ENCODE measurements at places on chromosomes 4 and X. TPM values are rescaled to one million over a fixed set of nuclear protein-coding genes. Genes with fewer than 3 reads are reported as not detected.

DNA sequence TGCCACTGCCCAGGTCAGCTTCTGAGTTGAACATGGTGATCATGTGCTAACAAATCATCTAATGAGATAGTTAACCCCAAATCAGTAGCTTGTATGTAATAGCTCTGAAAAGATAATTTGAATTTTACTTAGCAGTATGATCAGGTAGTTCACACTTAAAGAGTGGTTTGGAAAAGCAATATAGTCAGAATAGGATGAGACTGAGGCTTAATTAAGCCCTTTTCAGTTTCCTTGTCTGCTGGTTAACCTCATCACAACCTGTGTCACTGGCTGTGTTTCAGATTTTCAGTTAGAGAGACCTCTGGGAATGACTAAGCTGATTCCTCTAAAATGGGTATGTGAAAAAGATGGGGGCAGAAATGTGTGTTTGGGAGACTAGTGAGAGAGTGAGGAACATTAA lies 38.1 kb downstream of the GPR174 start:
- H3K27me3 ChIP-seq, result no peaks in the 10 kb centered on the region
- no peak overlapping the region for H3K4me3 ChIP-seq
- DNase-seq, result no peak
- H3K27ac ChIP-seq, result no peak overlapping the region
- no peaks in the 10 kb centered on the region for H3K4me1 ChIP-seq
- H3K36me3 ChIP-seq, result no peaks in the 10 kb centered on the region

GRCh38 chr4:104408878-104409277 lies 85.8 kb downstream of the CXXC4 start:
- no peaks in the 10 kb centered on the region for H3K27me3 ChIP-seq
- no peaks in the 10 kb centered on the region for H3K36me3 ChIP-seq
- no peak for DNase-seq

DNA sequence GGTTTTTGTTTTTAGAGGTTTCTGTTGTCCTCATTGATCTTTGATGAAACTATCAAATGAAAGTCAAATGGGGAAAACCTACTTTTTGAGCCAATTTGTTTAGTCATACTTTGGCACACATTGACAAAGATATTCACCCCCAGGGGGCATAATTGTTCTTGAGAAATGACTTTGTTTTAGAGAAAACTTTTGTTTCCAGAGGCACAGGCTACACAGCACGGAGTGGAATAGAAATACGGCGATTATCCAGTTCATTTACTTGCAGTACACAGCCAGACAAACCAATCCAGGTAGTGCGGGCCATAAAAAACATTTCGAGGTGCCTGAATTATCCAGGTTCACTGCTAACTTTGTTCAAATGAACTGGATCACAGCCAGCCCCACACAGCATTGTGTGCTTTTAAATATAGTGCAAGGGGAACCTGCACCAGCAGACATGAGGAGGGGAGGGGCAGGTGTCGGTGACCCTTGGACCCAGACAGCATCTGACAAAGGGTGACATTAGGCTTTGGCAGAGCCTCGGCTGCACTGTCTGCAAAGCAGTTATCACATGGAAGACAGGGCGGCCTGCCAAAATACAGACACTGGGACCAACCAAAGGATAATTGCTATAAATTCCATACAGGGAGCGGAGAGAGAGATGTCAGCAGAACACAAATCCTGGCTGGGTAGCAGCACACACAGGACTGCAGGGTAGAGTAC lies 179.6 kb upstream of the NOCT start:
- no peaks in the 10 kb centered on the region for H3K4me1 ChIP-seq
- peak; percentile 15 for DNase-seq
- H3K27me3 ChIP-seq, result no peaks in the 10 kb centered on the region
- H3K4me3 ChIP-seq, result no peak overlapping the region

GRCh38 chr4:187993827-187994226 lies 1.7 kb upstream of the ZFP42 start:
- H3K36me3 ChIP-seq, result no peaks in the 10 kb centered on the region
- no peaks in the 10 kb centered on the region for H3K4me1 ChIP-seq
- no peak overlapping the region for H3K27ac ChIP-seq

- peaks cover 5% of the 10 kb centered on the region for H3K36me3 ChIP-seq
- H3K27ac ChIP-seq, result no peak overlapping the region
- no peak for DNase-seq
- H3K4me3 ChIP-seq, result no peak overlapping the region
Observed at GRCh38 chr4:39758176-39758575, 60.2 kb downstream of the UBE2K start.

- no peak overlapping the region for H3K4me3 ChIP-seq
- DNase-seq, result no peak
- no peaks in the 10 kb centered on the region for H3K27me3 ChIP-seq
- H3K27ac ChIP-seq, result no peak overlapping the region
- H3K36me3 ChIP-seq, result no peaks in the 10 kb centered on the region
Observed at GRCh38 chr4:184477201-184477999, 3.0 kb upstream of the IRF2 start.

Gene ADRA2C
- total RNA-seq, result 0.40 TPM

Gene FHIP1A
- total RNA-seq, result 2.2 TPM

Measured in endothelial cell of umbilical vein (primary cell).